Activated CD4-positive, alpha-beta T cell treated with anti-CD3 and anti-CD28 coated beads for 48 hours (primary cell): ENCODE measurements at places on chromosomes 12 and 14.

- no peak for DNase-seq
These were observed 68.1 kb downstream of the CRADD start for GRCh38 chr12:93745286-93745685.

GRCh38 chr14:72932893-72933292, 6.6 kb downstream of the DCAF4 start:
- no peak for DNase-seq

DNA sequence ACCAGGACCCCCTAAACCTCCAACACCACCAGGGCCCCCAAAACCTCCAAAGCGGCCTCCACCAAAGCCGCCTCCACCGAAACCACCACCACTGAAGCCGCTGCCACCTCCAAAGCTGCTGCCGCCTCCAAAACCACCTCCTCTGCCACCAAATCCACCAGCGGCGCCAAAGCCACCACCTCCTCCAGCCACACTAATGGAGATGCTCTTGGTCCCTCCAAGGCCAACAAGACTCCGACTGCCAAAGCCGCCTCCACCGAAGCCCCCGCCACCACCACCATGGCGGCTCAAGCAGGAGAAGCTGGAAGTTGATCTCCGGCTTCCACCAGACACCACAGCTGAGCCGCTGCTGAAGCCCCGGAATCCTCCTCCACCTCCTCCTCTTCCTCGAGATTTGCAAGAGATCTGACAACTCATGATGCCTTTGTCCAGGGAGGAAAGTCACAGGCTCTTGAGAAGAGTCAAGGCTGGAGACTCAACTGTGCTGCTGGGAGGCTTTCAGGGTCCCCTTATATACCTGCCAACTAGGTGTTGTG, at the start of gene KRT2:
Gene KRT2 (minus strand): TSS at position 486 of the 536 bp plus-strand sequence. CDS start 69 bp downstream, at position 417.
- DNase-seq: no peak

DNA sequence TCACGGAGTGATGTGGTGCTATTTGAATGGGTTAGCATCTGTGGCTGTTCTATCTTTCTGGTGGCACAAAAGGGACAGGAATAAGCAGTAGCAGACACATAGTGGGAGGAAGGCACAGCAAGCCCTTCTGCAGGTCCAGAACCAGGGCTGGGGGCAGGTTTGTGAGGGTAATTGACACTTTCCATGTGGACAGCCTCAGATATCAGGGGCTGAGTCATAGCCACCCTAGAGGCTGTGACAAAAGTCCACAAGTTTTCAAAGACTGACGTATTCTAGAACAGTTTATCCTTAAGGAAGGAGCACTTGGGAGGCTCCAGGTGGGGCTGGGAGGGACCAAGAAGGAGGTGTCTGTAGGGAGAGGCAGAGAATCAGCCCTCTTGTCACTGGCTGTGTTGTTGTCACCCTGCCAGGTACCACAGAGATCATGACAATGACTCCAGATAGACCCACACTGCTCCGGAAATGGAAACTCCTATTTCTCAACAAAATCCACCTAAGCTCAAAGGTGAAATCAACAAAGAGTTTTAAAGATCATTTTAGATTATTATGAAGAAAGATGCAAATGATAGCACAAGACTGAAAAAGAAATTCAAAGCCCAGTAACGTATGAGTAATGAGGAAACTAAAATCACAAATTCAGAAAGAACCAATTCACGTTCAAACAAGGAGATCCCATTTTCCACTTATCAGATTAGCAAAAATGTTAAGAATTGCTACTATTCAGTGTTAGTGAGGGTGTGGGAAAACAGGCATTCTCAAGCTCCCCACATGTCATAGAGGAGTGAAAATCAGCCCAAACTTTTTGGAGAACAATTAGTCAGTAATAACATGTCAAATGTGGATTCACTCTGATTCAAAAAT, 48.3 kb downstream of the NFKBIA start:
- DNase-seq: peak; percentile 72

- no peak for DNase-seq
These were observed 28.8 kb downstream of the CLMN start for GRCh38 chr14:95290871-95291431.

- DNase-seq: no peak
These were observed 70.5 kb downstream of the GPR65 start for GRCh38 chr14:88075269-88075981.

- DNase-seq: no peak
These were observed 860 bp downstream of the NDRG2 start for GRCh38 chr14:21023817-21024584.

GRCh38 chr12:31819427-31819826, 90.6 kb upstream of the AMN1 start:
- DNase-seq: no peak

- no peak for DNase-seq
These were observed 474.7 kb downstream of the NPAS3 start for GRCh38 chr14:33413381-33413780.

DNA sequence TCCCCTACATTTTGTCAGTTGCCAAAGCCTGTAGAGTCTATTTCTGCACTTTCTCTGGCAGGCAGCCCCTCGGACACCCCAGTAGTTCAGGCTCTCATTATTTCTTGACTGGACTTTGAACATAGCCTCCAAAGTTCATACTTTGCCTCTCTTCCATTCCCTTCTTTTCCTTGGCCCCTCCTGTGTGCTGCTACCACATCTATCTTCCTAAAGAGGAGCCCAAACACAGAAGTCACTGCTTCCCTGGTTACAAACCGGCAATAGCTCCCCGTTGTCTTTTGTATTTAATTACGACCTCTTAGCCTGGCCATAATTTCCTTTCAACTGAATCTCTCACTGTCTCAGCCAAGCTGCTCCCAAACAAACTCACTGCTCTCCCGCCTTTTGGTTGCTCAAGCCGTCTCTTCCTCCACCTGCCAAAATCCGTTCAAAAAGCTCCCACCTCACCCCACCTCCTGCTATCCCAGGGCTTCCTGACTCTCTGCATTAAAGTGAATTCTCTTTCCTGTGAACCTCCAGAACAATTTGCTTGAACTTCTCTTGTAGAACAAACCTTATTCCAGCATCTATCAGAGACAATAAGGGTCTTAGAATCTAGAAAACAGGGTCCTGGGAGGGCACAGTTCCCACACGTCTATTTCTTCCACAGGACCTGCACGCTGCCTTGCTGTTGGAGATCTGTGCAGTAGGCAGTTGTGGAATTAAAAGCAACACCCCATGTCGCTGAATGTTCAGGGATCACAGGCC, 46.9 kb downstream of the PRMT8 start:
- no peak for DNase-seq

- no peak for DNase-seq
These were observed 247.0 kb downstream of the PHLDA1 start for GRCh38 chr12:75784591-75784990.

DNA sequence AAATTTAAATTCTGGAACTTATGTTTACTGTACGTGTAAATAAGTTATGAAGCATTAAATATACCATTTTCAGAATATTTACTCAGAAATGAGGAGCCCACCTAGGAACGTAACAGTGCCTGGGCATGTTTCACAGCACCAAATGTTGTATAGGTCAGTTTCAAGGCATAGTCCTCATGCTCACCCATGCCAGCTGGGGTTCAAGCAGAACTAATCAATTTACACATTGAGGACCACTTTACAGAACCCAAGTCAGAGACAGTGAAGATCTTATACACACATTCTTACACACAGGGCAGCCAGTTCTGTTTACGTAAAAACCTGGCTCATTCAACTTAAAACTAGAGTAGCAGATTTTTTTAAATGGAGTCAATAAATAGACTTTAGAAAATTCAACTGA, 2.0 kb downstream of the KICS2 start:
- DNase-seq: no peak

DNA sequence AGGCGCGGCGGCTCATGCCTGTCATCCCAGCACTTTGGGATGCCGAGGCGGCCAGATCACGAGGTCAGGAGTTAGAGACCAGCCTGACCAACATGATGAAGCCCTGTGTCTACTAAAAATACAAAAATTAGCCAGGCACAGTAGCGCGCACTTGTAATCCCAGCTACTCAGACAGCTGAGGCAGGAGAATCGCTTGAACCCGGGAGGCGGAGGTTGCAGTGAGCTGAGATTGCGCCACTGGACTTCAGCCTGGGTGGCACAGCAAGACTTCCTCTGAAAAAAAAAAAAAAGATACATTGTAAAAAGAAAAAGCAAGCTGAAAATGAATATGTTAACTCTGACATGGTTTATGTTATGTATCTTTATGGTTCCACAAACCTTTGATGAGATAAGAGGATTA, 33.6 kb downstream of the RPGRIP1 start:
- no peak for DNase-seq

- DNase-seq: peak; percentile 18
These were observed 6.2 kb upstream of the WDR89 start for GRCh38 chr14:63647696-63648410.

- no peak for DNase-seq
These were observed 179.9 kb downstream of the PTPN11 start for GRCh38 chr12:112598626-112599025.

DNA sequence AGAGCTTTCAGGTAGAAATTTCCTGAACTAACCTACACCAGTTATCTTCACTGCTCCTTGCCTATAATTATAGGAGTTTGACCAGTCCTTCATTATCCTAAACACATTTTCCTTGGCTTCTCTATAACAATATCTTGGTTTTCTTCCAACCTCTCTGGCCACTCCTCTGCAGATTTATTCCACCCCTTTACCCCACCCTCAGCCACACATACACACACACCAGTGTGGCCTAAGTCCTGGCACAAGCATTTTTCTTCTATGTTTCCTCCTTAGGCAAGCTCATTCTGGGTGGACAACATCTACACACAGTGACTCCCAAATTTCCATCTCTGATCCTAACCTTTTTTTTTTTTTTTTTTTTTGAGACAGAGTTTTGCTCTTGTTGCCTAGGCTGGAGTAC, 25.1 kb downstream of the CDK17 start:
- DNase-seq: no peak

- DNase-seq: no peak
These were observed 276.2 kb upstream of the ATP2B1 start for GRCh38 chr12:89984846-89985245.
